ENCODE measurements at places on chromosomes 7 and 10. TPM values are rescaled to one million over a fixed set of nuclear protein-coding genes. Genes with fewer than 3 reads are reported as not detected.

FOXI2 gene
- total RNA-seq: 0.21 TPM

NPSR1 gene
- not detected for total RNA-seq

- DNase-seq: no peak
Measured at GRCh38 chr7:124718032-124718766, 47.4 kb downstream of the GPR37 start.

- DNase-seq: no peak
Measured at GRCh38 chr10:95815133-95815532, 59.2 kb downstream of the ENTPD1 start.

DNA sequence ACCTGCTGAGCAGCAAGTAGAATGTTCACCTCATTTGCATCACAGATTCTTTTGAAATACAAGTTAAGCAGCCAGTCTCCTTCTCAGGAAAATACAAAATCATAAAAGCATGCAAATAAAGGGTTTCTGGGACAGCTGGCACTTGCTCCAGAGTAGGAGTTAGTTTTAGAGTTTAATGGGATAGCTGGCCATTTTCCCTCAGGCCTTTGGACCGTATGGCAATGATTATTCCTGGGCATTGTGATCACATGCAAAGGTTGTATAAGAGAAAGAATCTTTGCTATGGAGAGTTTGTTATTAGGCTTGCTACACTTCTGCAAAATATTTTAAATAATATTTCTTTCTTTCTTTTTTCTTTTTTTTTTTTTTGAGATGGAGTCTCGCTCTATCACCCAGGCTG lies 240.8 kb downstream of the CDK14 start:
- DNase-seq: no peak

DNA sequence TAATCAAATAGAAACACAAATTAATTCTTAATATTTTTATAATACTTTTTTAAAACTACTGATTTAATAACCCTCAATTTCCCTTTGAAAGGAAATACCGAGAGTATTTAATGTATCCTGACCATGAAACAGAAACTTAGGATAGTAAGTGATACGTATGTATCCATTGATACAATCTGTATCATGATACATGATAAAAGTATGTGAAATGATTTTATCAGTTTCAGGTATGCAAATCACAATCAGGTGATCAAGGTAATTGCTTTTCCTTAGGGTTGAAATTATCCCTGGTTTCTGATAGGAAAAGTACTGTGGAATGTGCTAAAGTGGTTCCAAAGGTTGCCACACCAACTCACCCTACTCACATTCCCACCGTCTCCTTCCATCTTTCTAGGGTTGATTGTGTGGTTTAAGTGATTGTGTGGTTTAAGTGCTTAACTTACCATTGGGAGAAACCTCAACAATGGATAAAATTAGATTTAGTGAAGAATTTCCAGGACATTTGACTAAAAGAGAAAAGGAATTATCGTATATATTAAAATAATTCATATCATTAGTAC lies 138.3 kb downstream of the LRRN3 start:
- no peak for DNase-seq

- no peak for DNase-seq
Measured at GRCh38 chr7:146074195-146074765, 42.3 kb upstream of the CNTNAP2 start.

GRCh38 chr10:103273041-103273441 lies 3.9 kb upstream of the INA start:
- DNase-seq: peak; percentile 93

MMD2 gene
- not detected for total RNA-seq

C10orf67 gene
- 0.07 TPM for total RNA-seq

DNA sequence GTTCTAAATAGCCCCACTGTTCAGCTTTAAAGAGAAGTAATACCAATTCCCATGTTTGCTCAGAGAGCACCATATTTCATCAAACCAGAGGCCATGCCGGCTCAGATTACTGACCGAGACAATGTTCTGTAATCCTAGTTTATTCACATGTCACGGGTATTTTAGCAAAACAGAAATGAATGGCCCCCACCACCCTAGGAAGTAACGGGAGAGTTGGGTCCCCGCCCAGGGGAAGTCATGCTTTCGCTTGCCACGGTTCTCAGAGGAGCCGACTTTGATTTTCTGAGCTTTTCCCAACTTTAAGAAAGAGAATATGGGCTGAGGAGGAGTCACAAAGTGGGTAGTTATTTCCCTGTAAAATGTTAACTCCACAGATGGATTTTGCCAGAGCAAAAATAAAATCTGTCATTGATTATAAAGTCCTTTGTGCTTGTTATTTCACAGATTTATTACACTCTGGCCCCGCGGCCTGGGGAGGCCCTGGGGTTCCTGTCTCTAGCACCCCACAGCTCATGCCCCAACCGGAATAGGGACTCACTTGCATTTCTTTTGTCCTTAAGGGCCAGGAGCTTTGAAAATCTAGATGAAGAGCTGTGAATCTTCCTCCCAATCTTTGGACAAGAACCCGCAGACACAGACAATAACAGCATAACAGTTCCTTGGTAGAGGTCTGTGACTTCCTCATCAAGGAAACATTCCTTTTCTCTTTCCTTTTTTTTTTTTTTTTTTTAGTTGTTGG lies 3.7 kb upstream of the GDF10 start:
- no peak for DNase-seq

GRCh38 chr10:14665304-14665703 lies 109.4 kb downstream of the FAM107B start:
- DNase-seq: no peak

DNA sequence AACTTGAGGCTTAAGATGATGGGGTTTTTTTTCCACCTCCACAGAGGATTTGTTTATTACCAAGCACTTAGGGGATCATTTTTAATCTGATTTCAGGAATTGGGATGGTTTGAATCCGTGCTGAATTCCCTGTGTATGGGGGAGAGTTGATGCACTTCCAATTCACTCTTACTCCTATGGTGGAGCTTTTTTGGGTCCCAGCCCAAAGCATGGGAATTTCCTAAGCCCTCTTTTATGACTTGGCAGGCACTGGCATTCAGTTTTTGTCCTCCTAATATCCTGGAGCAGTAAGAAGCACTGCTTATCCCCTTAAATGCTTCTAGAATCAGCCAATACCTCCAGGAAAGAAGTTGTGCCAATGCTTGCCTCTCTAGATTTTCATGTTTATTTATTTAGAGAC lies 78.7 kb downstream of the HYCC1 start:
- DNase-seq: no peak

DNA sequence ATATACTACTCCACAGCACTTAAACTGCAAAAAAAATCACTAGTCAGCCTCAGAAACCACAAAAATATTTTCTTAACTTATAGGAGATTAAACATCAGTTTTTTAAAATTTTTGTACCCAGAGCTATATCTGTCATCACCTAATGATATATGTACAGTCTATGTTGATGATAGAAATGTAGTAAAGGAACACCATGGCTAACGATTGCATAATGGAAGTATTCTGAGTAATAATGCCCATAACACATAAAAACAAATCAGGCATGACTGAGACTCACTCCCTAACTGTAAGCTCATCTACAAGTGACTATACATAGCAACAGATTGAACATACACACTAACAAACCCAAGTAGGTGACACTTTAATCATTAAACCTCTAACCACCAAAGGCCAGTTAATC lies 51.3 kb downstream of the TSPAN12 start:
- DNase-seq: peak; percentile 72

FAM25C gene
- total RNA-seq: 36.4 TPM

DNA sequence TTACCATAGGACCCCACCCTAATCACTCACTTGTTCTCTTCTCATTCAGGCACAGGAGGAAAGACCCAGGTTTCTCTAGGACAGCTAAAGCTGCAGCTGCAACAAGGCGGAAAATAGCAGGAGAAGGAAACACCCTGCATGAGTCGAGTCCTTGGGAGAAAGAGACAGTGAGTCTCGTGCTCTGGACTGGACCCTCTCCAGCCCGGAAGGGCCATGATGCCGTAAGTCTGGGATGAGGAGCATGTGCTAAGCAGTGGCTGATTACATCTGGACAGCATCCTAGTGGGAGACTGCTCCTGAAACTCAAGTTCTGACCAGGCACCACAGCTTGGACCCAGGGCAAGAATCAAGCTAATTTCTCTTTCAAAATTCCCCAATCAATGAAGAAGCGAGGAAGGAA lies 39.4 kb downstream of the FBXW4 start:
- DNase-seq: no peak

- DNase-seq: no peak
Measured at GRCh38 chr7:115984105-115984504, 46.5 kb downstream of the TFEC start.

DNA sequence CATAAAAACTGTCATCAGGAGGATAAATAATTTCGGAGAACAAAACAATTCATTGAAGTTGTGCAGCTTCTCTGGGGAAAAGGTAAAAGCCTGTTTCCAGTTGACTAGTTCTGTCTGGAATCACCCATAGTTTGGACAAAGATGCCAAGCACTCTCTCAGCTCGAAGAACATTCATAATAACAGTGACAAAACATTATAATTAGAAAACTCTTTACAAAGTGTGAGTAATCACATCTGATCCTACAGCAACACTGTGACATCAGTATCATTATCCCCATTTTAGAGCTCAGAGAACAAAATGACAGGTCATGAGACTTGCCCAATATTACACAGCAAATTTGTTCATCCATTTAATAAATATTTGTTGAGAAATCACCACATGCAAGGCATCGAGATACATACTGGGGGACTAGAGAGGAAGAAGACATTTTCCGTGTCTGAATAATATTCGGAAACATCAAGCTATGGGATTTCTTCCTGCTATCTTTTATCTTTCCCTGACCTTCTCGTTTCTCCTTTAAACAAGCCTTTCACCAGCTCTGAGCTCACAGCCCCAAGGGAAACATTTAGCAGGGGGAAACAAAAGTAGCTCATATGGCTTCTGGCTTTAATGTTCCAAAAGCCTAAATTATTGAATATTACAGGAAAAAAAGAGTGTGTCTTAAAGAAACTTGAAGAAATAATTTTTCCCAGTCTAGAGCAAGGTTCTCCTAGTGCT lies 123.3 kb upstream of the GHITM start:
- DNase-seq: no peak

Data from kidney epithelial cell (primary cell).